ENCODE measurements at places on chromosomes 1 and 21. TPM values are rescaled to one million over a fixed set of nuclear protein-coding genes. Genes with fewer than 3 reads are reported as not detected.

MLLT11 gene
- 3.2 TPM for total RNA-seq

GRCh38 chr1:19622204-19622603 lies 21.9 kb upstream of the NBL1 start:
- no peak overlapping the region for H3K27ac ChIP-seq
- H3K4me1 ChIP-seq = no peaks in the 10 kb centered on the region
- no peak for DNase-seq
- no peak overlapping the region for H3K4me3 ChIP-seq

- DNase-seq = no peak
- no peaks in the 10 kb centered on the region for H3K4me1 ChIP-seq
- no peaks in the 10 kb centered on the region for H3K27me3 ChIP-seq
- H3K36me3 ChIP-seq = no peaks in the 10 kb centered on the region
Measured at GRCh38 chr1:119226913-119227312, 86.5 kb upstream of the WARS2 start.

DNA sequence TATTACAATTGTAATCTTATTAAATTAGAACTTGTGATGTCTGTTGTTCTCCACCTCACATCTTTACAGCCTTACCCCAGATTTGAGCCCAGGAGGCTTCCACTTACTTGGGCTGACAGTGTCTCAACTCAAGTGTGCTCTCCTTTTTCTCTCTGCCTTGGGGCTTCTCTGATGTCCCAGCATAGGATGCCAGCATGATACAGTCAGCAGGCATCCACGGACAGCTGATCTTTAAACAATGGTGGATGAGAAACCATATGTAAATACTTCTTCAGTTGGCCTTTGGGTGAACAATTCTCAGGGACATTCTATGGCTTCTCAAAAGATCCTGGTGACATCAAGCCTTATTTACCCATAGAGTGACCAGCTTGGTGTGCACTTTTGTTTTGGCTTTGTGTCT lies 107.6 kb upstream of the GORAB start:
- no peak overlapping the region for H3K4me3 ChIP-seq
- no peak overlapping the region for H3K27ac ChIP-seq
- H3K36me3 ChIP-seq = no peaks in the 10 kb centered on the region
- no peak for DNase-seq

DNA sequence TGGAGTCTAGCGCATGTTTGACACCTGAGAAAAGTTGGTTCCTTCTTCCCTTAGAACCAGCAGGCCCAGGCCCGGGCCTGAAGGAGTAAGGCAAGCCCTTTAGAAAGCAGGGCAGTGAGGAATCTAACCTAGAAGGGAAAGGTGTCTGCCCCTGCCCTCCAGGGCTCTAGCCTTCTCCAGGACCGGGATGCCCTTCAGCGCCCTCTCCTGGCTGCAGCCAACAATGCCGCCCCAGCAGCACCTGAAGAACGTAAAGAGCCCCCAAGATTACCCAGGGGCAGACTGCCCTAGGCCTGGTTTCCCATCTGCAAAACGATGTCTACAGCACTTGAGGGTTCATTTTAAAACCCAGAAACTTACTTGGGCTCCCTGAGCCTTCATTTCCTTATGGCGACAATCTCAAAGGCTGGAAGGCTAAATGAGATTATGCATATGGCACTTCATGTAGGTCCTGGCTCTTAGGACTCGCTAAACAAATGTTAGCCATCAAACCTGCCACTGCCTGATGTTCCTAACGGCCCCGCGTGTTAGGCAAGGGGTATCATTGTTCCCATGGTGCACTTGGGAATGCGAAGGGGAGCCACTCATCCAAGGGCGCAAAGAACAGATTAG lies 106.7 kb upstream of the KLHDC7A start:
- no peak overlapping the region for H3K4me3 ChIP-seq
- H3K27ac ChIP-seq = no peak overlapping the region
- H3K36me3 ChIP-seq = no peaks in the 10 kb centered on the region
- no peaks in the 10 kb centered on the region for H3K4me1 ChIP-seq
- H3K27me3 ChIP-seq = no peaks in the 10 kb centered on the region
- DNase-seq = no peak

DNA sequence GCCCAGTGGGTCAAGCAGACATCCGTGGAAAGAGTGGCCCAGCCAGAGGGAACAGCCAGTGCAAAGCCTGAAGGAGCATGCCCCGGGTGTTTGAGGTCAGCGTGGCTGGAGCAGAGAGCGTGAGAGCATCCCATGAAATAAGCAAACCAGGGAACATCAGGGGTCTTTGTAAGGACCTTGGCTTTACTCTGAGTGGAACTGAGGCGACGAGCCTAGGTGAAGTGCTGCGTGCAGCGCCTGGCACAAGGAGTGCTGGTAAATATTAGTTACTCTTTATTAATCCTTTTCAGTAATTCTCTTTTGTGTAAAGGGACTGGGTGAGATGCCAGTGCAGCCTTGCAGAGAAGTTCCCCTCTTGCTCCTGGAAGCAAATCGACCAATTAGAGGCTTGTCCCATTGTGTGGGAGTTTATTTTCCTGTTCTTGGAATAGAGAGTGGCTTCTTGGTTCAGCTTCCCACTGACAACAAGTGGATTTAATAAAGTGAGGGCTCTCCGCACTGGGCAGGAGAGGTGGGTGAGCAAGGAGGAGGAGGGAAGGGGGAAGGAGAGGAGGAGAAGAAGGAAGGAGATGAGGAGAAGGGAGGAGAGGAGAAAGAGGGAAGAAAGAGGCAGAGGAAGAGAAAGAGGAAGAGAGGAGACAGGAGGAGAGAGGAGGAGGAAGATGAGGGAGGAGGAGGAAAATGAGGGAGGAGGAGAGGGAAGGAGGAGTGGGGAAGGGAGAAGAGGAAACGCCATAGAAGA lies 37.6 kb upstream of the DISP3 start:
- no peak overlapping the region for H3K27ac ChIP-seq
- H3K4me1 ChIP-seq = no peaks in the 10 kb centered on the region
- peaks cover 26% of the 10 kb centered on the region for H3K27me3 ChIP-seq
- no peaks in the 10 kb centered on the region for H3K36me3 ChIP-seq

DNA sequence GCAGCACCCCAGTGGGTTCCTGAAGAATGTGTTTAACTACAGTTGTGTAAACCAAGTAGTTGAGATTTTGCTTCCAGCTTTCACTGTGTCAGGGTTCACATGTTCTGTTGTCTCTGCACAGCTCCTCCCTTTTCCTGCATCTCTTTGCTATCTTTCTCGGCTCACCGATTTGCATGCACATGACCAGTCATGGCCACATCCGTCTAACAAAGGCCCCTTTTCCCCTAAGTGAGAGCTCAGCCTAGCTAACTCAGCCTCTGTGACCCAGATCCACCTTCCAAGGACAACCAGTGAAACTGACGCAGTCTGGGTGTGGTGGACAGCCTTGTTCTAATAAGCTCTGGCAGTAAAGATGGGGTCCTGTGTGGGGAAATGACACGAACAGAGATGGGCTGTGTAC lies 101.1 kb downstream of the ZP4 start:
- DNase-seq = no peak
- H3K4me1 ChIP-seq = no peaks in the 10 kb centered on the region
- no peak overlapping the region for H3K27ac ChIP-seq
- no peak overlapping the region for H3K4me3 ChIP-seq
- no peaks in the 10 kb centered on the region for H3K36me3 ChIP-seq
- H3K27me3 ChIP-seq = no peaks in the 10 kb centered on the region

CYP4A22 gene
- not detected for total RNA-seq

SUSD4 gene
- 0.28 TPM for total RNA-seq

DNA sequence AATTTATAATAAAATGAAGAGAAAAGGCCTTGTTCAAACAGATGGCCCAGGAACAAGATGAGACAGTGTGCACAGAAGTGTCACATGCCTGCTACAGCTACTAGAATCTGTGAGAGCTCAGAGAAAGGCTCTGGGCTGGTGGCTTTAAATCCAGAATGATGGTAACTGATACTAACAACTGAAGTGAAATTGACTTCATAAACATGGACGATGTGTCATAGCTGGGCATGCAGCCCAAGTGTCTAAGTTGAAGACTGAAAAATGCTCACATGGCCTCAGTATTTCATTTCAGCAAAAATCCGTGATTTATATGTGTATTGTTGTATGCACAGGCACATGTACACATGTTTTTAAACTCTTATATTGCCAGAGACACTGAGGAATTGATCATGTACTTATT lies 208.3 kb upstream of the RUNX1 start:
- no peaks in the 10 kb centered on the region for H3K27me3 ChIP-seq
- DNase-seq = no peak
- no peaks in the 10 kb centered on the region for H3K36me3 ChIP-seq
- H3K4me3 ChIP-seq = no peak overlapping the region

DNA sequence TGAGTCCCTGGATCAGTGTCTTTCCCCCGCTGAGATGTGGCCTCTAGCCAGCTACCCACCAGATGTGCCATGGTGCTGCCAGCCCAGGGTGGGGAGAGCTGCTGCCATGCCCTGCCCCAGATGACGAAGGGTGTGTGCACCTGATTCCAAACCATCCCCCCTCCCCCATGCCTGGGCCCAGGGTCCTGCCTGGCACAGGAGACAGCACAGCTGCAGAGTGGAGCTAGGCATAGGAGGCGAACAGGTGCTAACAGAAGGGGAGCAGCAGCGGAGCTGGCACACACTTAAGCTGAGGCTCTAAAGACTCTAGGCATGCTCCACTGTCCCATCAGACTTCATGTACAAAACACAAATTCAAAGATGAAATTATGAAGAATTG lies 9.0 kb upstream of the LDLRAP1 start:
- no peak for DNase-seq
- H3K27me3 ChIP-seq = peaks cover 18% of the 10 kb centered on the region
- no peaks in the 10 kb centered on the region for H3K36me3 ChIP-seq
- H3K4me1 ChIP-seq = no peaks in the 10 kb centered on the region
- H3K27ac ChIP-seq = no peak overlapping the region

GRCh38 chr1:227920426-227920825 lies 27.3 kb downstream of the WNT9A start:
- no peaks in the 10 kb centered on the region for H3K36me3 ChIP-seq
- no peak overlapping the region for H3K4me3 ChIP-seq
- no peak overlapping the region for H3K27ac ChIP-seq

- DNase-seq = no peak
- H3K4me3 ChIP-seq = peak overlapping the region; percentile 43
- peaks cover 3% of the 10 kb centered on the region for H3K27me3 ChIP-seq
- peaks cover 6% of the 10 kb centered on the region for H3K36me3 ChIP-seq
- H3K4me1 ChIP-seq = peaks cover 32% of the 10 kb centered on the region
Measured at GRCh38 chr21:36129219-36129618, 5.7 kb upstream of the CBR3 start.

- no peaks in the 10 kb centered on the region for H3K4me1 ChIP-seq
- DNase-seq = no peak
- H3K36me3 ChIP-seq = peaks cover 3% of the 10 kb centered on the region
- H3K27me3 ChIP-seq = no peaks in the 10 kb centered on the region
- no peak overlapping the region for H3K27ac ChIP-seq
- no peak overlapping the region for H3K4me3 ChIP-seq
Measured at GRCh38 chr1:174858301-174858700, 141.4 kb upstream of the CACYBP start.

PRDM16 gene
- total RNA-seq = 0.20 TPM

DNA sequence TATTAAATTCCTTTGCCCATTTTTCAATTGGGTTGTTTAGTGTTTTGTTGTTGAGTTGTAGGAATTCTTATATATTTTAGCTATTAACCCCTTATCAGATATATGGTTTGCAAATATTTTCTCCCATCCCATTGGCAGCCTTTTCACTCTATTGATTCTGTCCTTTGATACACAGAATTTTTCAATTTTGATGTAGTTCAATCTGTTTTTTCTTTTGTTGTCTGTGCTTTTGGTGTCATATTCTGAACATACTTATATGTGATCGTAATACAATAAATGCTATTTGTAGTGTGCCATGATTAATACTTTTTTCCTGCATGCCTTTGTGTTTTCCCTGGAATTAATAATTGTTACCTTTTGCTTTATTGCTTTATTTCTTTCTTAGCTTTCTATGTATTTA lies 7.8 kb upstream of the LRP8 start:
- no peak for DNase-seq
- H3K27me3 ChIP-seq = no peaks in the 10 kb centered on the region
- H3K4me3 ChIP-seq = no peak overlapping the region
- peaks cover 20% of the 10 kb centered on the region for H3K4me1 ChIP-seq

DNA sequence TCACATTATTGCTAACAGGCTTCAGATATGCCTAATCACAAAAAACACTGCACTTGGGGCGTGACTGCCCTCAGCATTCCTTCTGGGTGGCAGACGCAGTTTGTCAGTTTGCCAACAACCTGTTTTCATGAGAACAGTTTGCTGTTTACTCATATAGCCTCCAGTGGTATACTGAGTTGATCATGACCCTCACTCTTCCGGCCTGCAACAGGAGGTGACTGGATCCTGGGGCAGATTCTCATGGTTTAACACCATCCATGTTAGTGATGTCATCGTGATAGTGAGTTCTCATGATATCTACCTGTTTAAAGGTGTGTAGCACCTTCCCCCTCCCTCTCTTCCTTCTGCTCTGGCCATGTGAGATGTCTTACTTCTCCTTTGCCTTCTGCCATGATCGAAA lies 555.2 kb downstream of the PLPP3 start:
- no peaks in the 10 kb centered on the region for H3K27me3 ChIP-seq
- H3K4me3 ChIP-seq = no peak overlapping the region
- no peaks in the 10 kb centered on the region for H3K4me1 ChIP-seq
- H3K27ac ChIP-seq = no peak overlapping the region

DNA sequence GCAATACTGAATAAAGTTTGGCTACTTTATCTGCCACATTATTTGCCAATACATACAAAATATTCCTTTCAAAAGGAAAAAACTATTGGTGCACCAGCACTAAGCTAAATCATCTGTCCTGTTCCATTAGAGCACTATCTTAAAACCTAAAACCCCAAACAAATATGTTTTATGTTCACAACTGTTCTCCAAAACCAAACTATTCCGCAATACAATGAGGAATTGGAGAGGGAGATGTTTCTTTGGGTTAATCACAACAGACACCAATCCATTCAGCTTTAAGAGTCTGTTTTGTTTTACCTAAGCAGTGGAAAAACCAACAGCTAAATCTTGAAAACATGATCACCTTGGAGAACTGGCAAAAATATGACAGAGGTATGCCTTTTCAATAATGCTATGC lies 85.1 kb downstream of the ZNF644 start:
- DNase-seq = no peak
- H3K27me3 ChIP-seq = no peaks in the 10 kb centered on the region
- H3K4me1 ChIP-seq = no peaks in the 10 kb centered on the region
- H3K4me3 ChIP-seq = no peak overlapping the region

- peaks cover 2% of the 10 kb centered on the region for H3K27me3 ChIP-seq
- no peak overlapping the region for H3K27ac ChIP-seq
- H3K4me3 ChIP-seq = no peak overlapping the region
- DNase-seq = no peak
- H3K36me3 ChIP-seq = no peaks in the 10 kb centered on the region
- peaks cover 11% of the 10 kb centered on the region for H3K4me1 ChIP-seq
Measured at GRCh38 chr1:244273262-244273844, 178.4 kb downstream of the ADSS2 start.

CRTC2 gene
- total RNA-seq = 107 TPM

DNA sequence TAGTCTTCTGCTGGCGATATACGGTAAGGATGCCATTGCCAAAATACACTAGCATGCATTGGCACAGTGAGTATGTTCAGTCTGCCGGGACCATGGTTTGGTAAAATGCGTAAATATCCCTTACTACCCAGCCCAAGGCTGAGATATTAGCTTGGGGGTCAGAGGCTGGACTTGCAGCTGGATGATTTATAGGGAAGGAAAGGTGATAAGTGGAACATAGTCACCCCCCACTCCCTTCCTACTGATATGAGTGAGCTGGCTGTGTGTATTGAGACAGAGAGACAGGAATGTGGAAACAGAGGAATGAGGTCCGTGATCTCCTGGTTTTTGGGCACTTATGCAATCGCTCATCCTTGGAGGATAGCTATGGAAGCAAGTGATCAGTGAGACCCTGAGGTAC lies 642.8 kb downstream of the KCNT2 start:
- no peak overlapping the region for H3K27ac ChIP-seq
- no peaks in the 10 kb centered on the region for H3K36me3 ChIP-seq
- H3K4me3 ChIP-seq = no peak overlapping the region
- no peaks in the 10 kb centered on the region for H3K27me3 ChIP-seq
- H3K4me1 ChIP-seq = no peaks in the 10 kb centered on the region
- no peak for DNase-seq

All from activated CD4-positive, alpha-beta memory T cell treated with anti-CD3 and anti-CD28 coated beads, Interleukin-2, amount 10 ng/mL, durations not matched to agents 7 days and 5 days (primary cell).